NT2/D1 (cell line): ENCODE measurements at places on chromosomes 6 and 20.

DNA sequence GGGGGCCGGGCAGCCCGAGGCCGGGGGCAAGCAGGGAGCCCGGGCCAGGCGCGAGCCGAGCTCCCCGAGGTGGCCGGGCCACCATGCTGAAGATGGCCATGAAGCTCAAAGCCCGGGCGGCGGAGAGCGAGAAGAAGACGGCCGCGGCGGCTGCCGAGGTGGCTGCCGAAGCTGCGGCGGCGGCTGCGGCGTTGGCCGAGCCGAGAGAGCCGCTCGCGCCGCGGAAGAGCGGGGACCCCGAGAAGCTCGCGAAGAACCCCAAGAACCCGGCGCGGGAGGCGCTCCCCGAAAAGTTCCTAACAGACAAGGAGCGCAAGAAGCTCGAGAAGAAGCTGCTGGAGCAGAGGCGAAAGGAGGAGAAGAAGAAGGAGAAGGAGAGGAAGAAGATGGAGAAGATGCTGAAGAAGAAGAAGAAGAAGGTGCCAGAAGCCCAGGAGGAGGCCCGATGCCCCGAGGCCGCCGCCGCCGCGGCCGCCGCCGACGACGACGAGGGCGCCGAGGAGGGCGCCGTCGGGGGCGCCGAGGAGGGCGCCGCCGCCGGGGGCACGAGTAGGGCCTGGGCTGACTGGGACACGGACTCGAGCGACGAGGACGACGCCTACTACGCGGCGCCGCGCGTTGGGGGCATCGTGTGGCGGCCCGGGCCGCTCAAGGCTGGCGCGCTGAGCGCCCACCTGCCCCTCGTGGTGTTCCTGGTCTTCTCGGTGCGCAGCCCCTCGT lies 37.4 kb downstream of the GNAS start:
- no peak for DNase-seq

DNA sequence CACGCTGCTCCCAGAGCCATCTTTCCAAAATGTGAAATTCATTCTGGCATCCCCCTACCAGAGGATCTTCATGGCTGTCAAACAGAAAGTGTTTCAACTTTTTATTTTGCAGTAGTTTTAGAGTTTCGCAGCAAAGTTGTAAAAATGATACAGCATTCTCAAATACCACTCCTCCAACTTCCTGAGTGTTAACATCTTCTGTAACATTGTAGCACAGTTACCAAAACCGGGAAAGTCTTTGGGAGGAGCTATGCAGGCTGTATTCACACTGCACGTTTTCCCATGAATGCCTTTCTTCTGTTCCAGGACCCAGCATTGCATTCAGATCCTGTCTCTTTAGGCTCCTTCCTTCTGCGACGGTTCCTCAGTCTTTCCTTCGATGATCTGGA lies 30.1 kb downstream of the CDYL start:
- no peak for DNase-seq

DNA sequence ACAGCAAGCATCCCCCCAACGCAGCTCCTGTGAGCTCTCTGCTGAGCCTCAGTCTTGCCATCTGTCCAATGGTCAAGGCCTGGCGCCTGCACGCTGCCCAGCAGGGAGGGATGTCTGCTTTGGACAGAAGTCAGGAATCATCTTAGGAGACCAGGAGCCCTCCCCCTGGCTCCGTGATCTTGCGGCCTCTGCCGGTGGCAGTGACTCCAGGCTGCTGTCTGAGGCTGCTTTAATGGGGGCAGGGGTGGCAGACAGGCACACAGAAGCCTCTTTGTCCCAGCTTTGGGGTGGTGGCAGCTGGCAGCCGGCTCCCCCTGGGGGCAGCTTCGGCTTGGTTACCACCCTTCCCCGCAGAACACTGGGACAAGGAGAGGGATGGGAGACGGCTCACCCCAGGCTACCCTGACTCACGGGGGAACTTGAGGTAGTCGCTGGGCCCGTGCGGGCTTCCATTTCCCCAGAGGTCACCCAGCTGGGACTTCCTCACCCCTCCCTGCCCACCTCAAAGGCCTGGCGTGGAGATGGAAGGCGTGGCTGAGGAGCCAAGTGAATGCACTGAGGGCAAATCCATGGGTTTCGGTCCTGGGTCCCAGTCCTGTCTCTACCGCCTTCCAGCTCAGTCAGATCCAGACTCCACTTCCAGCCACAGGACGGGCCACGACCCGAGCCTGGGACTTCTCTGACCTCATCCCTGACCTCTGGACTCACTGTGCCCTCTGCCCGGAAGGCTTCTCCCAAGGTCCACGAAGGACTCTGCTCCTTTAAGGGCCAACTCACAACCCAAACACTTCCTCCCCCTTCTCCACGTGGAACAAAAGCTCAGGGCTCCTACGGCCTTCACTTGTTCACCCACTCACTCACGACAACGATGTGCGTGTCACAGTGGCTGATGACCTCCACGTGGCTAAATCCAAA lies 14.8 kb downstream of the PEDS1 start:
- DNase-seq, result no peak

DNA sequence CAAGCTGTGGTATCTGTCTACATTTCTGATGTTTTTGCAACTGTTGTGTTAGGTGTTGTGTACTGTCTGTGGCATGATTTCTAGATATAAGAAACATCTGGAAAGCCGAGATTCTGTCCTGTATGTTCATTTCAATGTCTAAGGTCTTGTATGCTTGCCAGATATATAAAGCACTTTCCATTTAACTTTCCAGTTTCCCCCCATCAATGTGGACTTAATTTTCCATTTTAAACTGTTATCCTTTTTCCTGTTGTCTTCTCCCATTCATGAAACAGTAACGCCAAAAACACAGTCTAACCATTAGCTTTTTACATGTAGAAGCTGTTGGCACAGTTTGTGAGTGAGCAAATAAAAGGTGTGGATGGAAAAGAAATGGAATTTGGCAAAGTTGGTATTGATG lies 181.6 kb downstream of the FARS2 start:
- no peak for DNase-seq
